ENCODE measurements at places on chromosomes 4 and X.
A peak's percentile ranks its signal among the peaks of the same experiment; 100 is the strongest.

GRCh38 chr4:153486281-153487151 lies 20.4 kb downstream of the TMEM131L start:
- DNase-seq = no peak

DNA sequence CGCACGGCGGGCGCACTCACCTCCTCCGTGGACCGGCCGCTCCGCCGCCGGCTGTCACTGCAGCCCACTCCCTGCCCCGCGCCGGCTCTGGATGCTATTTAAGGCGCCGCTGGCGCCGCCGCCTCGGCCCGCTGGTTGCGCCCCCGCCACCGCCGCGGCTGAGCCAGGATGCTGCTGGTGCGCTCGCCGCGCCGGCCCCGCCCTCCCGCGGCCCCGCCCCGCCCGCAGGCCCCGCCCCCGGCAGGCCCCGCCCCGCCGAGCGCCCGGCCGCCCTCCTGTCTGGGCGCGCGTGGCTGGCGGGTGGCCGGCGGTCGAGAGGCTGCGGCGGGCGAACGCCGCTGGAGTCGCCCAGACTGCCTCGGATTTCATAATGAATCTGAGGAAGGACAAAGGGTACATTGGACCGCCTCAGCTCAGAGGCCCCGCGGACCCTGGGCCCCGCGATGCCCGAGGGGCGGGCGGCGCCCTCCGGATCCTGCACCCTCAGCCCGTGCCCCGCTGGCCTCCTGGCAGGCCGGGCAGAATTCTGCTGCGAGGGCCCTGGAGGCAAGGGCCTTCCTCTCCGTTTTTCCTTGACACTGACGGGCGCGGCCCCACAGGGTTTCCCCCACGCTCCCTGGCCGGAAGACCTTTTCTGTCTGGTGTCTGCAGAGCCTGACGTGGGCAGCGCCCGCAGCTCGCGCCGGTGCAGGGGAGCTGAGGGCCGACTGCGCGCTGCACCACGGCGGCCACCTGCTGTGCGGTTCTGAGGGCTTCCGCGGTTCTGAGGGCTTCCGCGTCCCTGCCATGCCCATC lies at the start of gene ACSL1:
TSS of gene ACSL1 (minus strand) at position 73 of the 795 bp plus-strand sequence. CDS start 22,454 bp downstream, outside the sequence.
- peak; percentile 56 for DNase-seq

DNA sequence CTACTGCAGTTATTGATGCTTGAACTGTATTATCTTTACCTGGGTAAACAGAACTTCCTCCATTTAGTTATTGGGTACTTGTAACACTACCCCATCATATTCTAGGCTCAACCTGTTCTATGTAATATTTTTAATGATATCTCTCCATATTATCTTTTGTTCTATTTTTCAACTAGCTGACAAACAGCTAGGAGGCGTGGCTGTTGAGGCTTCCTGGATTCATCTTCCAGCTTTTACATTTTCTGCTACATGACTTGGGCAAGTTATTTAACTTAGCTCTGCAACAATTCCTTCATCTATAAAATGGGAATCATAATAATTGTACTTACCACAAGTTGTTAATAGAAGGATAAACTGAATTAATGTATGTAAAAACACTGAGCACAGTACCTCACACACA lies 349.3 kb downstream of the PTTG2 start:
- DNase-seq = no peak

GRCh38 chr4:168759959-168760527 lies 250.0 kb downstream of the CBR4 start:
- DNase-seq = no peak

DNA sequence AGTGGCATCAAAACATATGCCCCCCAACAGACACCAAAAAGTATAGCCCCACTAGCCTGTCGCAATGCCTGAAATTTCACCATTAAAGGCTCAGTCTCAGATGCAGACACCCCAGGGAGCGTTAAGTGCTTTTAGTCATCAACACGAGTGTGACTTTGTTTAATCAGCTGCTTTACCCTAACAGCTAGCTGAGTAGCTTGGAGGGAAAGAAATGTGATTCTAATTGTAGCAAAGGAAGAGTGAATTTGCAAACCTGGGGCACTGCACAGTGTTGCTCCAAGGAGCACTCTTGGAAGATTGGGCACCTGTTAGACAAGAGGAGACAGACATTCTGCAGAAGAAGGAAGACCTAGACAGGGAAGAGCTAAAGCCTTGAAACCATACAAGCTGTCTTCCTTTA lies 145.1 kb downstream of the BEND2 start:
- peak; percentile 80 for DNase-seq

GRCh38 chrX:9595174-9595573 lies 130.3 kb downstream of the TBL1X start:
- DNase-seq = no peak

DNA sequence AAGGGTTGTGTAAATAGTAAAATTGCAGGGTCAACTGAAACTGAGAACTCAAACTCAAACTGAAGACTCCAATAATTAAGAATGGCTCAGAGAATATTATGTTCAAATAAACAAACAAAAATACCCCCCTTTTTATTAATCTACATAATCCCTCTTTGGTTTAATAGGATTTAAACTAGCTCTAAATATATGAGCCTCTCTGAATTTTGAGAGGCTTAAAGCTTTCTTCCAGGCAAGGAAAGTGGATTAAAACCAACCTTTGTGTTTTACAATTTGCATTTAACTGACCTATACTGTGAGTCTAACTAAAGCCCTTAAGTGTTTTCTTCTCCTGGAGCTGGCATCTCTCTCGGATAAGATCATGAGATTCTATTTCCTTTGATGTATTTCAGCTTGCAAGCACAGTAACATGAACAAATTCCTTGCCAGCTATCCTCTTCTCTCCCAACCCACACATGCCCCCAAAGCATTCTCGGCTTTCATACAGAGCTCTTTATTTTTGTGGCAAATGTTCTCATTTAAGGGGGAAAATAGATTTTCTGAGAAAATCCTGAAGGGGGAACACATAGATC lies 1310.8 kb upstream of the AGA start:
- DNase-seq = no peak

GRCh38 chr4:73133784-73134183 lies 64.3 kb upstream of the COX18 start:
- DNase-seq = no peak

DNA sequence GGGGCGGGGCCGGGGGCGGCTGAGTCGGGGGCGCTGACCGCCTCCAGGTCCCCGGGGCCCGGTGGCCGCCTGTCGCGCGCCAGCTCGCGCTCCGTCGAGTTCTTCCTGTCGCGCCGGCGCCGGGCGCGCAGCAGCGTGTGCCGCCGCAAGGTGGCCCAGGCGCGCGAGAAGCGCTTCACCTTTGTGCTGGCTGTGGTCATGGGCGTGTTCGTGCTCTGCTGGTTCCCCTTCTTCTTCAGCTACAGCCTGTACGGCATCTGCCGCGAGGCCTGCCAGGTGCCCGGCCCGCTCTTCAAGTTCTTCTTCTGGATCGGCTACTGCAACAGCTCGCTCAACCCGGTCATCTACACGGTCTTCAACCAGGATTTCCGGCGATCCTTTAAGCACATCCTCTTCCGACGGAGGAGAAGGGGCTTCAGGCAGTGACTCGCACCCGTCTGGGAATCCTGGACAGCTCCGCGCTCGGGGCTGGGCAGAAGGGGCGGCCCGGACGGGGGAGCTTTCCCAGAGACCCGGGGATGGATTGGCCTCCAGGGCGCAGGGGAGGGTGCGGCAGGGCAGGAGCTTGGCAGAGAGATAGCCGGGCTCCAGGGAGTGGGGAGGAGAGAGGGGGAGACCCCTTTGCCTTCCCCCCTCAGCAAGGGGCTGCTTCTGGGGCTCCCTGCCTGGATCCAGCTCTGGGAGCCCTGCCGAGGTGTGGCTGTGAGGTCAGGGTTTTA lies 1.5 kb downstream of the ADRA2C start:
- DNase-seq = no peak

- DNase-seq = no peak
Measured at GRCh38 chr4:69485130-69485529, 10.6 kb downstream of the UGT2B4 start.

DNA sequence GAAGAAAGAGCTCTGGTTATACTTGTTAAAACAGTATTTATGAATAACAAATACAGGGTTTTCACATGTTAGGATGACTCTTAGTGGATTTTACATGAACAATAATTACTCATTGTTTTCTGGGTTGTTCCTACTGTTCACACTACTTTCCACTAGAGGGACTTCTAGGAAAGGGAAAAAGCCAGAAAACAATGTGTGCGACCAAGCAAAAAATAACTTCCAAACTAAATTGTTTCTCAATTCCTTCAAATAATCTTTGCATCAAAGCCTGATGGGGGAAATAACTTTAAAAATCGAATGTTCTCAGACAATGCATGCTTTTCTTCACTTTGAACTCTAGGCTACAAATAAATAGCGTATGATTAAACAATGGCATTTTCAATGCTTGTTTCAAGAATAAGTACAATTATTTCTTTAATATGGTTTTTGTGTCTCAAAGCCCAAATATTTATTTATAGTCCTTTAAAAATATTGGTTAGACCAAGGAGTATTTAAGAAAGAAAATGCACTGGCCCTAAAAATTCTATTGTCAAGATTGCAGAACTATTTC lies 72.1 kb upstream of the ETNPPL start:
- DNase-seq = no peak

- DNase-seq = no peak
Measured at GRCh38 chr4:40536032-40536431, 93.6 kb downstream of the RBM47 start.

DNA sequence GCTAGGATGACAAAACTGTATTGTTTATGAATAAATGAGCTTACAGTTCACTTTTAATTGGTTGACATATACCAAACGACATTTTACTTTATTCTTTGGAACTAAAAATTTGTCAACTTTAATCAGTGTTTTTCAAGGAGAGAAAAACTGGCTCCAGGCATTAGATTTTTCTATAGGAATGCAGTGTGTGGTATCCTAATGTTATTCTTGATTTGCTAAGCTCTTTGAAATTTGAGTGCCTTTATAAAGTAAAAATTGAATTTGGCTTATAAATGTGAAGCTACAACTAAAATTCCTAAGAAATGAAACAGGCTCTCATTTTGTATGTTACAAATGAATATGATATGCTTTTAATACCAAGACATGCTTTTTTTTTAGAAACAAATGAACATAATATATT lies 442.2 kb upstream of the TRAM1L1 start:
- no peak for DNase-seq

DNA sequence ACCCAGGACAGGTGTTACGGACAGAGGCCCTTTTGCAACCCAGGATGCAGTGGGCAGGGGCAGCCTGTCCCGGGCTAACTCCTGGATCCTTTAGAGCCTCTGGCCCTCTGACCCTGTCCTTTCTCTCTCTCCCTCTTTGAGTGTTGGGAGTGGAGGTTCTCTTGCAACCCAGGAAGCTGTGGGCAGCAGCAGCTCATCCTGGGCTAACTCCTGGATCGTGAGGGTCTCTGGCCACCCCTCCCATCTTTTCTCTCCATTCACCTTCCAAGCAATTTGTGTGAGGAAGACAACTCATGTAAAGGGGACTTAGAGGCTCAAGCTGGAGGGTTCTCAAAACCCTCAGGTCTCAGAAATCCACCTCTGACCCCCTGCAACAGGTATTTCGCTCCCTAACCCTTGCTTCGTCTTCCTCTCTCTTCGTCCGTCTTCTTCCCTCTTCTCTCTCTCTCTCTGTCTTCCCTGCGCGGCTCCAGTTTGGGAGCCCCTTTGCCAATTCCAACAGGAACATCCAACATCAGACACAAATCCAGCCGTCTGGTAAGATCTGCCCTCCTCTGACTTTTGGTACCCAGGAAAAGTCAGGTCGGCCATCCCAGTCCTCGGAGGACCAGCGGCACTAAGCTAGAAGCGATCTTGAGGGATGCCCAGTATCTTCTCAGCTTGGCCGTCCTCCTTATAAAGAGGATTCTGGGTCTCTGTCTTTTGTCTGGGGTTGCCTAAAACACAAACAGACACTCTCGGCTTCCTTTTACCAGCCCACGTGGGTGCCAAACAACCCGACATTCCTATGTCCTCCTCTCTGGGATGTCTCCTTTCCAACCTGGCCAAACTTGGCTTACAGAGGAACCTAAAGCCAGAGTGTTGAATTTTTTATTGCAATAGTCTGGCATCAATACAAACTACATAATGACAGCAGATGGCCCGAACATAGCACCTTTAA lies 7.9 kb downstream of the ASMTL start:
- no peak for DNase-seq

GRCh38 chr4:123833171-123833643 lies 436.6 kb downstream of the SPRY1 start:
- DNase-seq = no peak

DNA sequence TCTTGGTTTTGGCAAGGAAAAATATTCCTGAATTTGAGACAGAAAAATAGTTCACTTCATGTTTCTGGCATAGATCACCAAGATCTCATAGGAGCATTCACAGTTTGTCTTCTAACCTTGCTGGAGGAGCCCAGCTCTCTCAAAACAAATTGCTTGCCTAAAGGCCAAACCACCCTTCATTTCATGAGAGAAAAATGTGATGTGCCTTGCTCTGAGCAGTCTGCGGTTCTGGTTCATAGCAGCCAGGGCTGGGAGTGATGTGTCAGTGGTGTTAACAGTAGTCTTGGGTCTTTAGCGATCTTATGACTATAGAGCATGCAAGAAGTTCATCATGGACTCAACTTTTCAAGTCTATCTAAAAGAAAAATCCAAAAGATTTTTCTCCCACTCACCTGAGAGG lies 183.3 kb downstream of the DCLK2 start:
- DNase-seq = no peak

DNA sequence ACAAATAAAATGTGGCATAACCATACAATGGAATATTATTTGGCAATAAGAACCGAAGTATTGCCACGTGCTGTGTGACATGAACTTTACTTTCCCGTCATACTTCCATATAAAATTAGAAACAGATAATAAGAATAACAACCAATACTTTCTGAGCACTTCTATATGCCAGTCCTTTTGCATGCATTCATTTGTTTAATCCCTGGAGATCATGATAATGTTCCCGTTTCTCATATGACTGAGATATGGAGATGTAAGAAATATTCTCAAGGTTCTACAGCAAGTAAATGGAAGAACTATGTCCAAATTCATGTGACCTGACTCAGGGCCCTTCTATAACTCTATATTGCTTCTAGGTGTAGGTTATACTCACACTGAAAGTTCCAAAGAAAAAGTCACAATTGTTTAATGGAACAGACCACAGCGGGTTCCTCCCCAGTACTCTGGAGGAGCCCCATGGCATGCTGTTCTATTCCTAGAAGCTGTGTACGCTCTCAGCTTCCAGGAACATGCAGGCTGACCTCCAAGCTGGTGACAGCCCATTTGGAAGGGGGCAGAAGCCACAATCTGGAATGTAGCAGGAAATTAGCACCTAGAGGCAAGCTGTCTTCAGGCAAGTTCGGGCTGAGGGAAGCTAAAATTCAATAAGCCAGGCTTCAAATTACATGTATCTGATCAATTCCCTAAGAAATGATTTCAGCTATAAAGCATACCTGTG lies 31.5 kb downstream of the QDPR start:
- no peak for DNase-seq

- no peak for DNase-seq
Measured at GRCh38 chrX:124860736-124861135, 458.9 kb upstream of the TEX13C start.

GRCh38 chrX:97616883-97617530 lies 733.3 kb downstream of the RPA4 start:
- no peak for DNase-seq

- DNase-seq = no peak
Measured at GRCh38 chr4:155548173-155548572, 118.5 kb upstream of the GUCY1A1 start.

Data from NCI-H1436 (cell line).